Spinal cord (tissue), 10 donors: ENCODE measurements at places on chromosomes 6 and 20. TPM values are rescaled to one million over a fixed set of nuclear protein-coding genes. Genes with fewer than 3 reads are reported as not detected.

DNA sequence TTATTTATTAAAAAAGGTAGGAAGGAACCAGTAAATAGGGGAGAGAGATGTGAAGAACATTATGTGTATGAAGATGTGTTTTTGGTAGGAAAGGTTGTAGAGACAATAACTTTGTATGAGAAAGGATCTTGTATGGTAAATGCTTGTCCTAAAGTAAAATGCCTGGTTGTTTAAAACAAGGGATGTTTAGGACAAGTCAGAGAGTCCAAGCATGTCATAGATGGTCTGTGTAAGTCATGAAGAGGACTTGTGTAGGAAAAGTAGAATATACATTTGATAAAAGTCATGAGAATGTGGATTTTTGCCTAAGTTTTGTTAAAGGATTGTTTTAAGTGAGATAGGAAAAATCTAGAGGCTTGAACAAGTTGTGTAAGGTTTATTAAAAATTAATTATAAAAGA, 325.1 kb downstream of the CDH26 start:
- DNase-seq, result no peak

FUT9 gene
- 89.4 TPM for total RNA-seq

- no peak for DNase-seq
Observed at GRCh38 chr6:37372116-37372515, 18.3 kb downstream of the RNF8 start.

- DNase-seq, result no peak
Observed at GRCh38 chr6:139581485-139581865, 207.0 kb upstream of the CITED2 start.

- DNase-seq, result no peak
Observed at GRCh38 chr6:29524444-29525310, 34.9 kb downstream of the UBD start.
